ENCODE measurements at places on chromosomes 5 and 9. TPM values are rescaled to one million over a fixed set of nuclear protein-coding genes. Genes with fewer than 3 reads are reported as not detected.

ACOT12 gene
- total RNA-seq, result 1.1 TPM

KIF4B gene
- total RNA-seq, result under 0.01 TPM

MAMDC2 gene
- 4.7 TPM for total RNA-seq

TLE4 gene
- 20.6 TPM for total RNA-seq

TIFAB gene
- not detected for total RNA-seq

MRPL36 gene
- total RNA-seq, result 42.7 TPM

NR5A1 gene
- not detected for total RNA-seq

IFNA16 gene
- total RNA-seq, result not detected

MACIR gene
- 11.9 TPM for total RNA-seq

IFNK gene
- total RNA-seq, result not detected

CDC14B gene
- total RNA-seq, result 19.8 TPM

AMBP gene
- total RNA-seq, result not detected

FCN2 gene
- not detected for total RNA-seq

GRM6 gene
- not detected for total RNA-seq

FAM163B gene
- total RNA-seq, result 0.39 TPM
